ENCODE measurements at places on chromosomes 12 and 14.

DNA sequence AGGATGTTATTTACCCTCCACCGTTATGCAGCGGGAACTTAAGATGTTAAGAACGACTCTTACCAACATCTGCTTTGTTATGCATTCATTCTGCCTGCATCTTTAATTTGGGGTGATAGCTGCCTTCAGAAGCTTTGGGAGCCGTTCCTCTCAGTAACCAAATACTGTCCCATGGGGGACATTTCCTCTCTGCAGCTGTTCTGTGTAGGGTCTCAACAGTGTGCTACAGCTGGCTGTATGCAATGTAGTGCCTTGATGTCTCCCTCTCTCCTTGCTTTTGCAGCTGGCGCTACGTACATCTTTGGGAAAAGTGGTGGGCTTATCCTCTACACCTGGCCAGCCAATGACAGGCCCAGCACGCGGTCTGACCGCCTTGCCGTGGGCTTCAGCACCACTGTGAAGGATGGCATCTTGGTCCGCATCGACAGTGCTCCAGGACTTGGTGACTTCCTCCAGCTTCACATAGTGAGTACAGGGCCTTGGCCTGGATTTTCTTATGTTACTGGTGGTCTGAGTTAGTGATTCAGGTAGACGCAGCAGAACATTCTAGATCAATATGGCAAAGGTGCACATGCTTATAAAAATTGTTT lies 744.3 kb downstream of the DIO2 start:
- H3K36me3 ChIP-seq: no peaks in the 10 kb centered on the region
- no peaks in the 10 kb centered on the region for H3K27me3 ChIP-seq
- DNase-seq: no peak
- no peak overlapping the region for H3K27ac ChIP-seq
- H3K4me3 ChIP-seq: no peak overlapping the region
- no peaks in the 10 kb centered on the region for H3K4me1 ChIP-seq

GRCh38 chr12:77025782-77026314 lies 39.5 kb downstream of the E2F7 start:
- no peak for DNase-seq
- H3K27me3 ChIP-seq: no peaks in the 10 kb centered on the region

DNA sequence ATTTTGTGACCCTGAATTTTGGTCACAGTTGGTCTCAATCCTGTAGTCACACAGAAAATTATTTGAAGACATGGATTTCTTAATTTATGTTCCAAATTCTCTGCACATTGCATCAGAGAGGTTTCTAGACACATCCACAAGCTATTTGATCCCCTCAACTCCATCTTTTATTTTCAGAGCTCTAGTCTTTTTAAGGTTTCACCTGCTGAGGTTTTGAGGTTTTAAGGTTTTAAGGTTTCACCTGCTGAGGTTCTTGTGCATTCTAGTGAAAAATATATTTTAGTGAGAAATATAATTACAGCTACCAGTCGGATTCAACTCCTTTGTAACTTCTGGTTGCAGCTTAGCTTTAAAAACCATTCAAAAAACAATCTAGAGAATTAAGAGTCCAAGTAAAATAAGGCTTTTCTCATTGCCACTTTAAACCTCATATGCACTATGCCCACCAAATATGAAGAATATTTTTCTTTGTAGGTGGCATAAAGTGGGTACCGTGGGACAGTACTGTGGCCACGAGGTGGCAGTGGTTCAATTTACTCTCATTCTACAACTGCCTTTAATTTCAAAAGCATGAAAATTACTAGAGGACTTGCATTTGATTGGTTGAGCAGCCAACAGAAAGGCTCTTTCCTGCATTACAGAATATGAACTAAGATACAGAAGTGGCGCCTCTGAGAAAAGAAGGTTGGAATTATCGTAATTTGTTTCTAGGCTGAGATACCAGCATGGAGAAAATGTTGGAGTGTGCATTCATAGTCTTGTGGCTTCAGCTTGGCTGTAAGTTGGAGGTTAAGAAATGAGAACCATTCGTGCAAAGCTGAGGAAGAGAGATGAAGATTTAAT lies 366.5 kb upstream of the OR4E1 start:
- no peak overlapping the region for H3K27ac ChIP-seq
- H3K4me1 ChIP-seq: no peaks in the 10 kb centered on the region
- H3K27me3 ChIP-seq: no peaks in the 10 kb centered on the region
- peak; percentile 8 for DNase-seq

- no peak overlapping the region for H3K27ac ChIP-seq
- H3K36me3 ChIP-seq: no peaks in the 10 kb centered on the region
These were observed 18.8 kb upstream of the HIGD1C start for GRCh38 chr12:50933459-50934124.

GRCh38 chr12:41293011-41293410 lies 104.9 kb downstream of the PDZRN4 start:
- DNase-seq: no peak
- no peaks in the 10 kb centered on the region for H3K36me3 ChIP-seq
- H3K4me1 ChIP-seq: no peaks in the 10 kb centered on the region
- H3K4me3 ChIP-seq: no peak overlapping the region
- no peaks in the 10 kb centered on the region for H3K27me3 ChIP-seq
- no peak overlapping the region for H3K27ac ChIP-seq

- peak overlapping the region; percentile 75 for H3K27ac ChIP-seq
- H3K36me3 ChIP-seq: no peaks in the 10 kb centered on the region
- H3K4me1 ChIP-seq: peaks cover 12% of the 10 kb centered on the region
- H3K4me3 ChIP-seq: no peak overlapping the region
These were observed 39.1 kb downstream of the CORO1C start for GRCh38 chr12:108691998-108692808.

- DNase-seq: peak; percentile 93
- peak within 1 kb of the TSS; percentile 97 for H3K27ac ChIP-seq
- H3K36me3 ChIP-seq: peaks cover 2% of the 10 kb centered on the region
- peak within 1 kb of the TSS; percentile 98 for H3K4me3 ChIP-seq
- H3K4me1 ChIP-seq: peaks cover 5% of the 10 kb centered on the region
These were observed at the start of gene ZC3H14 for GRCh38 chr14:88562831-88563686. TSS of gene ZC3H14 (plus strand) at chr14:88563037. CDS start at chr14:88563134, 97 bp downstream.

DNA sequence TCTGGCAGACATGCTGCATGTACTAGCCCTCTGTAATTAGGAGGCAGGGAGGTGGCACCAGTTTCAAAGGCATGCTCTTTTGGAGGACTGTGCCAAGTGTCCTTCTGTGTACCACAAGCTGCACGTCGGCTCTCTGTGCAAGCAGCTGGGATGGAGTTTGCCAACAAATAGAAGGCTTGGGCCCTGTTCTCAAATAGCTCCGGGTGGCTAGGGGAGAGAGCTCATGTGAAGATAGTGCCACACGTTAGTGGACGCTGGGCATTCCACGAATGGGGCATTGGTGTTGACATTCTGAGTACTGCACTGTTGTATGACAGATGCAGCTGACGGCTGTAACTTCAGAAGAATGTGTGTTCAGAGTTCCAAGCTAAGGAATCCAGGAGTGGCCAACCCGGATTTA lies 4.4 kb downstream of the AACS start:
- no peak overlapping the region for H3K27ac ChIP-seq
- H3K27me3 ChIP-seq: no peaks in the 10 kb centered on the region
- H3K36me3 ChIP-seq: no peaks in the 10 kb centered on the region
- DNase-seq: no peak
- no peak overlapping the region for H3K4me3 ChIP-seq

- DNase-seq: no peak
- H3K4me1 ChIP-seq: no peaks in the 10 kb centered on the region
- H3K27ac ChIP-seq: no peak overlapping the region
- no peaks in the 10 kb centered on the region for H3K36me3 ChIP-seq
These were observed 112.5 kb downstream of the PTPRQ start for GRCh38 chr12:80556566-80556965.

- no peak overlapping the region for H3K27ac ChIP-seq
- H3K36me3 ChIP-seq: no peaks in the 10 kb centered on the region
- DNase-seq: no peak
- H3K4me1 ChIP-seq: no peaks in the 10 kb centered on the region
- H3K4me3 ChIP-seq: no peak overlapping the region
These were observed 34.3 kb downstream of the KLRD1 start for GRCh38 chr12:10341892-10342509.
